Osteocyte (in vitro differentiated cells): ENCODE measurements at places on chromosomes 3 and 15. TPM values are rescaled to one million over a fixed set of nuclear protein-coding genes. Genes with fewer than 3 reads are reported as not detected.

CA12 gene
- 0.76 and 0.97 TPM in 2 replicates for total RNA-seq

LMAN1L gene
- not detected in 2 replicates for total RNA-seq

DNA sequence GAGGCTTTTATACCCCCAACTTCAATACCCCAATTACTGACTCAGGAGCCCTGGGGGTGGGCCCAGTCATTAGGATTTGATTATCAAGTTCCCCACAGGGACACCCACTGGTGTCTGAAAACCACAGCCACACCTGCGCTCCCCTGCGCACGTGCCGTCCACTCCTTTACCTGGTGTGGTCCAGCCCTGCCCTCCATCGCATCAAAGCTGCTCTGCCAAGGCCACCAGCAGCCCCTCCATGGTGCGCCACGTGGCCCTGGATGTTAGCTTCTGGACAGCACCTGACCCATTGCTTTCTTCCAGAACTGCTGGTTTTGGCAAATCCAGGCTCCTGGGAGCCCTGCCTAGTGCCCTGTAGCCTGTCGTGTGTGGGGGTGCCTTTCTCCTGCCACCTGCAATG, 136.3 kb downstream of the NSMCE3 start:
- H3K4me1 ChIP-seq: peaks cover 6% of the 10 kb centered on the region
- no peak for DNase-seq
- no peak overlapping the region for H3K27ac ChIP-seq

GRCh38 chr3:48273594-48274211, 32.8 kb downstream of the ZNF589 start:
- no peaks in the 10 kb centered on the region for H3K4me1 ChIP-seq
- H3K27me3 ChIP-seq: no peaks in the 10 kb centered on the region
- H3K36me3 ChIP-seq: peaks cover 3% of the 10 kb centered on the region
- no peak for DNase-seq

- H3K27me3 ChIP-seq: no peaks in the 10 kb centered on the region
- H3K4me1 ChIP-seq: peaks cover 4% of the 10 kb centered on the region
- no peak for DNase-seq
- H3K27ac ChIP-seq: no peak overlapping the region
- no peaks in the 10 kb centered on the region for H3K36me3 ChIP-seq
Measured at GRCh38 chr3:52014613-52015012, 18.9 kb upstream of the RPL29 start.

- peaks cover 12% of the 10 kb centered on the region for H3K4me1 ChIP-seq
- H3K4me3 ChIP-seq: no peak overlapping the region
- no peak for DNase-seq
- H3K27ac ChIP-seq: no peak overlapping the region
Measured at GRCh38 chr15:27244047-27244446, 273.1 kb downstream of the GABRG3 start.

DNA sequence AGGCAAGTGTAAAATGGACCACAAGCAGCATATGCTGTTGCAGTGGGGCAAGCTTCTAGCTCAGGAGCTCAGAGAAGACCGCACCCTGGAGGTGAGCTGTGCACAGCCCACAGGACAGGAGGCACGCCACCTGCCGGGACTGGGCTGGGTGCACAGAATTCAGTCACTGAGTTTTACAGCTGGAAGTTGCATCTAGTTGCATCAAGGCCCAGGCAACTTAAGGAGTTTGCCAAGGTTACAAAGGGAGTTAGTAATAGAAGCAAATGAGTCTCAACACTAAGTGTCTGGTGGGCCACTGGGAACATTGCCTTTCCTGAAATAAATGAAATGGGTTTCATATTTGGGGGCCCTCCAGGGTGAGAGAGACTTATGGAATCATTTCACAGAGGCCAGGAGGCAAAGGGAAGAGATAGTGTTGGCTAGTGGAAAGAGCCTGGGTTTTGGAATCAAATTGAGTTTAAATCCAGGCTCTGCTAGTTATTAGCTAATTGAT, 36.0 kb upstream of the TIMP4 start:
- H3K36me3 ChIP-seq: no peaks in the 10 kb centered on the region
- peaks cover 49% of the 10 kb centered on the region for H3K4me1 ChIP-seq
- no peak for DNase-seq
- no peak overlapping the region for H3K4me3 ChIP-seq
- peak overlapping the region; percentile 88 for H3K27ac ChIP-seq
